Stimulated activated CD8-positive, alpha-beta memory T cell treated with anti-CD3 and anti-CD28 coated beads, Interleukin-4, amount 100 ng/mL, for 4 hours (primary cell): ENCODE measurements at places on chromosomes 13 and 19.

- DNase-seq = no peak
Measured at GRCh38 chr13:26646603-26647002, 89.1 kb downstream of the WASF3 start.

- DNase-seq = no peak
Measured at GRCh38 chr13:22076658-22077057, 405.8 kb downstream of the FGF9 start.

DNA sequence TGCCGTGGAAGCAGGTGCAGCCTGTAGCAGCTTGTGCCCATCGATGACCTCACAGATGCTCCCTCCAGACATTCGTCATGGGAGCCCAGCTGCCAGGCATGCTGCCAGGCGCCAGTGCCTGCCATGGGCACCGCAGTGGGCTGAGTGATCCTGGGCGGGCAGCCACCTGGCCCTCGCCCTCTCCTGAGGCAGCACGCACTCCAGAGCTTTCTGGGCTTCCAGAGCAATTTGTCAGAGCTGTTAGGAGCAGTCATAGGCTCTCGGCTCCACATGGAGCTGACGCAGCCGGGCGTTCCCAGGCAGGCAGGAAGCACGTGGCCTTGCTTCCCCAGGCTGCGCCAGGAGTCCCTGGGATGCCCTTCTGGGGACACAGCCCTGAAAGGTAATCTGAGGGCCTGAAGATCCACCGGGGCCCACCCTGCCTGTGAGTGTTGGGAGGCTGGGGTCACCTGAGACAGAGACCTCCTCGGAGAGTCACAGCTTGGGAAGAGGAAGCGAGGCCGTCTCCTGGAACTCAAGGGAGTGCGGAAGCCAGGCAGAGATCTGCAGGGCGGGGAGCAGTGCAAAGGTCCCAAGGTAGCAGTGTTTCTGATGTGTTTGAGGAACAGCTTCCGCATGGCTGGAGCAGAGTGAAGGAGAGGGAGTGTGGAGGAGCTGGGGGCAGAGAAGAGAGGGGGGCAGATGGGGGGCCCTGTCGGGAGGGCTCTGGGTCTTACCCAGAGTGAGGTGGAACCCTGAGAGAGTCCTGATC is 50.6 kb downstream of the DPF1 start:
- DNase-seq = no peak

GRCh38 chr19:38953677-38954076 is 21.9 kb downstream of the FBXO17 start:
- no peak for DNase-seq

DNA sequence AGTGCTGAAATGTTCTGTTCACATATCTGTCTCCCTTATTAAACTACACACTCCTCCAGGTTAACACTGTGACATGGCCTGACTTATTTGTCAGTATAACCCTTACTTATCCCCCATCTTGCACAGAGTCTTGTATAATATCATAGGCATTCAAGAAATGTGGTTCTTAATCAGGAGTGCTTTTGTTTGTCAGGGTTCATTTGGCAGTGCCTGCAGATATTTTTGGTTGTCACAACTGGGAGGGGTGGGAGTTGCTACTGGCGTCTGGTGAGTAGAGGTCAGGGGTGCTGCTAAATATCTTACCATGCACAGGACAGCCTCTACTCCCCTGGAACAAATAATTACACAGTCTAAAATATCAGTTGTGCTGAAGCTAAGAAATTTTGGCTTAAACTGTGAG is 20.4 kb upstream of the OBI1 start:
- no peak for DNase-seq
